ENCODE measurements at places on chromosomes 4 and X.

GRCh38 chrX:18041656-18042055, 179.0 kb downstream of the BEND2 start:
- DNase-seq = no peak

DNA sequence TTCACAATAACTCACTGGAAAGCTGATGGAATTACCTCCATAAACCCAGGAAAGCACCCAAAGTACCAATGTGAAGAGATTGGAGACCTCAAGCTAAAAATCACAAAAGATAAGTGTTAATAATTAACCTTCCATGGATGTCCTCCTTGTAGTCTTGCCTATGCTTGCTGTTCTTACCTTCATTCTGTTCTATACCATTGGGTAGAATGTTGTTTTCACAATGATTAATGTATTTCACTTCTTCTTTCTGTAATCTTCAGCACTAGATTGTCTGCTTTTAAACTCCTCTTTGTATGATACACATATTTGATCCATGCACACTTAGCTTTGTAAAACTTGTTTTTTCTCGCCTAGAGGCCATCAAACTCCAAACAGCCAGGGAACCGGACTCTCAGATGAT, 570.3 kb downstream of the RAPGEF2 start:
- DNase-seq = no peak

GRCh38 chr4:89243733-89244252, 63.8 kb downstream of the GPRIN3 start:
- no peak for DNase-seq

GRCh38 chr4:184268584-184269160, 51.0 kb upstream of the ENPP6 start:
- no peak for DNase-seq

DNA sequence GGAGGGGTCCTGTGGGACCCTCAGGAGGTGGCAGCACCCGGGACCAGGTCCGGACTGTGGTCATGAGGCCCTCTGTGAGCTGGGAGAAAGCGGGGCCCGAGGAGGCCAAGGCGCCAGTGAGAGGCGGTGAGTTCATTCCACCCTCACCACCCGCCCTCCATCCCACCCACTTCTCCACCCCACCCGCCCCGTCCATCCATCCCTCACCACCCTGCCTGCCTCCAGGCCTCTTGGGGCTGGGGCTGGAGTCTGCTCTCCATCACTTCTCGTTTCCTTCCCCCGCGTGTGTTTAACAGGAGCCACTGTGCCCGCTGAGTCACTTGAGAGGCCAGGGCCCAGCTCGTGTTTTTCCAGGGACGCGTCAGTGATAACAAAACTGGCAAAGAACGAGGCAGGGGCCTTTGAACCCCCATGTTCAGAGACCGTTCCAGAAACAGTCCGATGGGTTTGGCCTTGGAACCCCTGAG, 6.2 kb downstream of the SH3TC1 start:
- DNase-seq = no peak

- no peak for DNase-seq
Measured at GRCh38 chr4:159238631-159239030, 135.8 kb downstream of the RAPGEF2 start.

DNA sequence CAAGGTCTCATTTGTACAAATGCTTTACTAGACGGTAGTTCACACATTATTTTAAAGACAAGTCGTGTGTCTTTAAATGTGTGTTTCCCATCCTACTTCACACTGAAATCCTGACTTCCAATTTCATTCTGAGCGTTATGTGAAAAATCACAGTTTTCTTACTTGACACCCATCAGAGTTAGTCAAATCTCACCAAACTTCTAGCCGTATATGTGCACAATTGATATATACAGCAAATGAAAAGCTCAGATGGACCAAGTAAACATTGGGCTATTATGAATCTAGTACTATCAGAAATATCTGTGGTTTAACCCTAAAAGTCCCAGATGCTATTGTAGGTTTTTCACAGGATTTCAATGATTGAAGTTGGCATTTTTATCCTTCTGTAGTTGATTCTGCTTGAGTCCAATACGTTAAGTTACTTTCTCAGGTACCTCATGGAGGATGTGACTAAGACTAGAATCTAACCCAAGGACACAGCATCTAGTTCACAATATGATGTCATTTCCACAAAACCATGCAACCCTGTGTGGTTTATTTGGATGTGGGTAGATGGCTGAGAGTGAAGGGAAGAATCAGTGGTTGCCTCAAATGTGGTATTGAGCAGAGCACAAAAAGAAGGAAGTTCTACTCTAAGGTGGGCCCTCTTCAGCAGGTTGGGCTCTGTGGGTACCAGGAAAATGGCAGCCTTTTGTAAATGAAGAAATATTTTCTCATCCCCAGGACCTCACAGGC, 22.1 kb upstream of the TRIM60 start:
- DNase-seq = no peak

GRCh38 chr4:152708361-152708760, 28.6 kb upstream of the TMEM154 start:
- DNase-seq = no peak

DNA sequence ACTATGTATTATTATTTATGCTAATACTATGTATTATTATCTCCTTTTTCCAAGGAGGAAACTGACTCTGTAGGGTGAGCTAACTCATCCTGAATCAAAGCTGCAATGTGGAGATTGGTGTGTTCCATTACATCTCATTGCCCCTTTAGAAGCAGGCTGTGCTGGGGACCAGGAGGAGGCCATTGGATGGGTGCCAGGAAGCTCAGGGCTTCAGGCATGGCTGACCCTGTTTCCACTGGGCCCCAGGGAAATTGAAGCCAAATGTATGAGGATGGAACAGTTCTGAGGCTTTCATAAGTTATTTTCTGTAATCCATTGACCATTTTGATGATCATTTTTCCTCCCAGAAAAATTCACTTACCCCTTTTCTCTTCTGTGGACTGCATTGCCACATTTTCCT, 418.8 kb upstream of the ZFP42 start:
- no peak for DNase-seq

DNA sequence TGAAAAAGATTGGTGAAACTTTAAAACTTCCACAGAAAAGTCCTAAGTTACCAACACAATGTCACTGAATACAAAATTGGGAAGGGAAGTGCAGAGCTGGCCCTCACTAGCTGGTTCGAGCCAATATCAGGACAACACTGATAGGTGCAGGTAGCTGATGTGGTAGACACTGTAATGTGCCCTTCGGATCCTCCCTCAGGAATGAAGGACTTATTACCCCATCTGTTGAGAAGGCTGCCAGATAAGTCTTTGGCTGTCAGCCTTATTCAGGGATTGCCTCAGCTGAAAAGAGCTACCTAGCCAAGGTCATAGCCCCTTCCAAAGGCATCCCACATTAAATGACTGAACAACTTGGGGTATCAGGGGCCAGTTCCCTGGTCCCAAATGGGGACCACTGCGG, 5.3 kb downstream of the MCF2 start:
- no peak for DNase-seq

DNA sequence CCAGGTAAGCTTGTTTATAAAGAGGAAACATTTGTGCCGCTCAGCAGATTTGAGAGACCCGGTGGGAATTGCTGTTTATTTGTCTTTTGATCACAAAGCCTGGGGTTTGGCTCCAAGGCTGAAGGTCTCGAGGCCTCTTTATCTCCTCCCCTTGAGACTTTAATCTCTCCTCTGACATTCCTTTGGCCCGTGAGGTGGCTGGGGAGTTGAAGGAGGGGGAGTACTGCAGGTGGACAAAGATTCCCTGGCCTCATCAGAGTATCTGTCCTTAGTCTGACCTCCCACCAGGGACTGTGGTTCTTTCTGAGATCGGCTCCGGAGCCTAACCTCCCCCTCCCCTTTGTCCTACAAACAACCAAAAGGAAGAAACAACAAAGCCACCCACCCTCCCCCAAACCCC, 216.5 kb downstream of the MID1IP1 start:
- no peak for DNase-seq

GRCh38 chrX:110008011-110008635, 5.2 kb downstream of the TMEM164 start:
- no peak for DNase-seq

DNA sequence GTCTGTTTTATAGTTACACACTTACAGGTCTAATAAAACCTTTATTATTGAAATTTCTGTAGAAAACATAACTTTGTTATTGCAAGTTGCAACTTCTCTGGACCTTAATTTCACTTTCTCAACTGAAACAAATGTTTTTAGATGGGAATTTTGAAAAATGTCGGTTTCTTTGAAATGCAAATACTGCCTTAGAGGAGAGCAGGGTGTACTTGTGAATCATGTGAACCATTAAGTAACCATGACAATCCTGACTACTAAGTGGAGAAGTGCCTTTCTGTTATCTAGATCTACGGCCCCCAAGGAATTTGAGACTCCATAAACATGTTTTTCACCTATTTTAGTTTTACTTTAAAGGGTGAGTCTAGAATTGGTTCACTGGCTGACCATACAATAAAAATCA, 8.5 kb upstream of the ARMCX2 start:
- no peak for DNase-seq

- no peak for DNase-seq
Measured at GRCh38 chr4:160423879-160424451, 1321.1 kb downstream of the RAPGEF2 start.

- DNase-seq = no peak
Measured at GRCh38 chrX:45428831-45429230, 228.2 kb upstream of the DIPK2B start.

DNA sequence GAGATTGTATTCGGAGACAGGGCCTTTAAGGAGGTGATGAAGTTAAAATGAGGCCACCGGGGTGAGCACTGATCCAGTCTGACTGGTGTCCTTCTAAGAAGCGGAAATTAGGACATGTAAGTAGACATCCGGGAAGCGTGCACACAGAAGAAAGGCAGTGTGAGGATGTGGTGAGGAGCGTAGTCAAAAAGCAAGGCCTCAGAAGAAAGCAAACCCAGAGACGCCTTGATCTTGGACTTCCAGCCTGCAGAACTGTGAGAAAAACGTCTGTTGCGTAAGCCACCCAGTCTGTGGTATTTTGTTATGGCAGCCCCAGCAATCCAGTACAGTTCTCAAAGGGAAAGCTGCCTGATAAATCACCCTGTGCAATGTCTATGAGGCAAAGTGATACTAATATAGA, 153.5 kb downstream of the KCNIP4 start:
- no peak for DNase-seq

DNA sequence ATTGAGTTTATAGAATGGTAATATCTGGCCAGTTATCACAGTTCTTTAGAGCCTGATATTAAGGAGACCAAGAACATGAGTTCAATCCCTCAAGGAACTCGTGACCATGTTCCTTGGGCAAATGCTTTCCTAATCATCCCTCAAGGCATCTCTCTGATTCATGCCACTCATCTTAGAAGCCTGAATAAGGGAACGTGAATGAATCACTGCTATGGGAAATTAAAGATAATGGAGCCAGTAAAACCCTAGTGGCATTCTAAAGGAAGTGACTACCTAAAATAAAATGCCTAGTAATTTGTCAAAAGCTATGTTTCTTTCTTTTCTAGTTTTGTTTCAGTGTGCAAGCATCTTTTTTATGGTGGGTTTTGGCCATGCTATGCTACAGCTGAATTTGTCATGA, 1161.3 kb downstream of the C4orf33 start:
- no peak for DNase-seq

- no peak for DNase-seq
Measured at GRCh38 chrX:107470971-107471370, 21.5 kb downstream of the FRMPD3 start.

DNA sequence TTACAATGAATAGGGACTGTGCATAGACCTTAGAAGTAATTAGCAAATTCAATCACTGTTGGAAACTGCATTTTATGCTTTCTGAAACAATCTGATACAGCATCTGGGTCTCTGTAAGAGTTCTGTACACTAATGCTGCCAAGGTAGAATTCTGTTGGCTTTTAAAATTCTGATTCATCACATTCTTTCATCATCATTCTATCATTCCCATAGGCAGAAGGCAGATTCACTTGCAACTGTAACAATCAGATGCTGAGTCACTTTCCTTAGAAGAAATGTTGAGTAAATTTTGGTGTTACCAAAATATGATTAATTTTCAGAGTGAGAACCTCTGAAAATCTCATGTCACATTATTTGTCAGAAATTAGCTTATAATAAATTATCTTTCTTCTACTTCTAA, 267.2 kb downstream of the MAPK10 start:
- no peak for DNase-seq

- no peak for DNase-seq
Measured at GRCh38 chr4:105805501-105806120, 89.7 kb upstream of the NPNT start.

GRCh38 chrX:94695910-94696309, 1021.9 kb downstream of the FAM133A start:
- no peak for DNase-seq

DNA sequence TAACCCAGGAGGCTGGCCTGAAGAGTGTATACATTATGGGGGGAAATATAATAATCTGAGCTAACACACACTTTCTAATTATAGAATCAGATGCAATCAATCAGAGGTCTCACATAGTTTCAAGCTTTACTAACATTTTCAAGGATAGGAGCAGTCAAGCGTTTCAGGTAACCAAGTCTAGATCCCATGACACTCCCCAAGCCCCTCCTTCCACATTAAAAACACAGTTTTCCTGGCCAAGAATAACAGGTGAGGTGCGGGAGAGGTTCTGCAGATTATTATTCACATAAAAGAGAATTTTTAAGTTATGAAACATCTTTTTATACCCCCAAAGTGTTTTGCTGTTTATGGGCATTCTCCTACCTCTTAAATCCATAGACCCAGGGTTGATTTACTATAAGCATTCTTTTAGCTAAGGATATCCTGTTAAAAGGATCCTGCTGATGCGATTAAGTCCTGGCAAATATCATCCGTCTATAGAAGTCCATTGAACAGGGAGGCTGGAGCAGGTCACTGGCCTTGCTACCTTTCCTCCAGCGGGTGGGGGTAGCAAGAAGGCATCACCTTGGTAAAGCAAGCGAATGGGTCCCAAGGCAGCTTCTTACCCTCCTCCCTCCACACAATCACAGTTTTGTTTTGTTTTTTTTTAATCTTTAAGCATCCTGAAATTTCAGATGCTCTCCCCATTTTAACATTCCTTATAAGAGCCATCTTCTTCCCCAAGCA, 104.7 kb upstream of the GPM6A start:
- DNase-seq = no peak

- no peak for DNase-seq
Measured at GRCh38 chr4:163618845-163619244, 124.4 kb downstream of the TMA16 start.

DNA sequence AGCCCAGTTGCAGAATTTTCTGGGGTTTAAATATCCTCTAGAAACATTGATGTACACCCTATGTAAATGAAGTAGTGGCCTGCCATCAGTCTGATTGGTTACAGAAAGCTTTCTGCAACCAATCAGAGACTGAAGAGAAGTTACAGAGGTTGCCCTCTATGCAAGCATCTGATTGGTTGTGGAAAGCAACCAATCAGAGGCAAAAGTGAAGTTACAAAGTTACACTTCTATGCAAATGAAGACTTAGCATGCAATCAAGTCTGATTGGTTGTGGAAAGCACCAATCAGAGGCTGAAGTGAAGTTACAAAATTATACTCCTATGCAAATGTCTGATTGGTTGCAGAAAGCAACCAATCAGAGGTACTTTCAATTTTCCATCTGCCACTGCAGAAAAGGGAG, 51.9 kb upstream of the USP9X start:
- no peak for DNase-seq

GRCh38 chr4:128310266-128310697, 22.7 kb upstream of the PGRMC2 start:
- DNase-seq = no peak

GRCh38 chrX:71671043-71671780, 3.9 kb downstream of the LOC101059915 start:
- no peak for DNase-seq

GRCh38 chr4:163701916-163702315, 207.4 kb downstream of the TMA16 start:
- DNase-seq = peak; percentile 41

- no peak for DNase-seq
Measured at GRCh38 chr4:87037671-87038334, 103.0 kb downstream of the AFF1 start.

Measured in pons (tissue), 1 donor.